ENCODE measurements at places on chromosomes 5 and 9.

- DNase-seq, result no peak
Measured at GRCh38 chr5:76525956-76526355, 97.2 kb downstream of the F2RL2 start.

DNA sequence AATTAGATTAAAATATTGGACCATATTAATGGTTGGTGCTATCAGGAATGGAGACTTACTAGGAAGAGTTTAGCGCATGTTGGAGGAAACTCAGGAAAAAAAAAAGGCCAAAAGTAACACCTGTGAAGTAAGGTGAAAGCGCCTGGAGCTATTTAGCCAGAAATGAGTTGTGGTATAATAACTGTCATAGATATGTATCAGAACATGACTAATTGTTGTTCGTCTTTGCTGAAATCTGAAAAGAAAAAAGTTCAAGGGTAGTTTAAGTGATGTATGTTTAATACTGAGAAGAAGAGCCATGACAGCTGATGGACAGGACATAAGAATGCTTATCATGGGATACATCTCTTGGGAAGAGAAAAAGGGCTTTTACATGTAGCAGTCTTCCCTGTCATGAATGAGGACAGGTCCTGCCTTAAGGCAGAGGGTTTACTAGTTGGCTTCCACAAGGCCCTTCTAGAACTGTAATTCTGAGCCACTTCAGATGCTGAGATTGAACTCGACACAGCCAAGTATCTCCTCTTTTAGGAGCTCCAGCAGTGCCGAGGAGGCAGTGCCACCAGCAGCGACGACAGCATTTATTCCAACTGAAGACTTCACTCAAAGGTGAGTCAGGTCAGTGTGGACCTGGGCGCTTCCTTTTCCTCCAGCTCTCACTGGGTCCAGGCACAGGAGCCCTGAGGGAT lies 940 bp upstream of the CAMK4 start:
- DNase-seq, result no peak

DNA sequence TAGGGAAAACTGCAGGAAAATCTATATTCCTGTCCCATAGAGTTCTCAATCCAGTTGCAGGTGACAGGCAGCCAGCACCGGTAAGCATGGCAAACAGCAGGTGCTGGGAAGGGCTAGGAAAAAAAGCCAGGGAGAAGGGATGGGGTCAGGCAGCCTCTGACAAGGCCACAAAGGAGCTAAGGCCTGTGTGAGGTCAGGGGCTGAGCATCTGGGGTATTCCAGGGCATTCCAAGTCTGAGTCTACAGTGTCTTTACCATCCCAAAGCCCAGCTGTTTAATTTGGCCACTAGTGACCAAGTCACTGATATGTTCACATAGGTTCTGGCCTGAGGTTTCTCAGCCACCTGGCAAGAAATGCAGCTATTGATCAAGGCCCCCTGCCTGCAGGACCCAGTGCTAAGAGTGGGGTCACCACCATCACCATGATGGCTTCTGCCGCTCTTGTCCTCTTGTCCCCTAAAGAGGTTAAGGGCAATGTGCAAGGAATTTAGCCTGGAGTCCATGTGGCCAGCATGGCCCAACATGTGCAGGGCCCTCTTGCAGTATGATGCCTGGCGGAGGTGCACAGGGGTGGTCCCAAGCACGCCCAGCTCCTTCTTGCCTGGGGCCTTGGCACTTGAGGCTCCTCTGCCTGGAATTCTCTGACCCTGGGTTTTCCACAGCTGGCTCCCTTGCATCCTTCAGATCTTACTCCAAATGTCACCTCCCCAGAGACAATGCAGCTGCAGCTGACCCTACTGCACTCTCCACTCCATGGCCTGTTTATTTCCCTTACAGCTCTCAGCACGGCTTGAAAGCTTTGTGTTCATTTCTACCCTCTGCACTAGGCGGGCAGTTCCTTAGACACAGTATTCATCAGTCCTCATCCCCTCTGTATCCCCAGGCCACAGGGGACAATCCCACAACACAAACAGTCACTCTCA lies 213.1 kb downstream of the MSX2 start:
- no peak for DNase-seq

DNA sequence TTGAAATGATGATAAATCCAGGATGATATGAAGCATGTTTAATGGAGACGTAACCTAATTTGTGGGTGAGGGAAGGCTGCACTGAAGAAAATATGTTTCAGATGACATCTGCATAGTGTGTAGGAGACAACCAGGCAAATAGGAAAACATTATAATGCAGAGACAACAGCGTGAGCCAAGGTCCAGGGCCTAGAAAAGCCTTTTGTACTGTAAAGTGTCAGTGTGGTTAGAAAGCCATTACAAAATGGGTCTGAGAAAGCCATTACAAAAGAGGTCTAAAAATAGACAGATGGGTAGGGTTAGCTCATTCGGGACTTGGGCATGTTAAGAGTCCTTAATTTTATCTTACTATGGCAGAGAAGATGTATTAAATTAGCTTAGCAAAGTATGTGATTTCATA lies 14.9 kb upstream of the GABRG2 start:
- DNase-seq, result no peak

DNA sequence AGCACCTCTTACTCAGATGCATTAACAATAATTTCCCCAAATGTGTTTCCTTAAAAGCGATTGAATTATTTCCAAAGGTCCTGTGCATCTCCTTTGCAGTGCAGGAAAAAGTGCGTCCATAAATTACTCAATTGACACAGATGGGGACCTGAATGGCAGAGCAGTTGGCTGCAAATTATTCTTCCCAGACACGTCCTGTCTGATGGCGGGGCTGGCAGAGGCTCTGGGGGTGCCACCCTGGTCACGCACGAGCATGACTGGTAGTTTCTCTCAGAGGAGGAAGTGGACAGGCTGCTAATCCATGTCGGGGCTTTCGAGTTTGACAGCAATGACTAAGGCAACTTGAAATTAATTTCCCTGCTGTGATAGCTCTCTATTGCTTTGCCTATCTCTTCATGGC lies 264.8 kb upstream of the BRINP1 start:
- DNase-seq, result no peak

DNA sequence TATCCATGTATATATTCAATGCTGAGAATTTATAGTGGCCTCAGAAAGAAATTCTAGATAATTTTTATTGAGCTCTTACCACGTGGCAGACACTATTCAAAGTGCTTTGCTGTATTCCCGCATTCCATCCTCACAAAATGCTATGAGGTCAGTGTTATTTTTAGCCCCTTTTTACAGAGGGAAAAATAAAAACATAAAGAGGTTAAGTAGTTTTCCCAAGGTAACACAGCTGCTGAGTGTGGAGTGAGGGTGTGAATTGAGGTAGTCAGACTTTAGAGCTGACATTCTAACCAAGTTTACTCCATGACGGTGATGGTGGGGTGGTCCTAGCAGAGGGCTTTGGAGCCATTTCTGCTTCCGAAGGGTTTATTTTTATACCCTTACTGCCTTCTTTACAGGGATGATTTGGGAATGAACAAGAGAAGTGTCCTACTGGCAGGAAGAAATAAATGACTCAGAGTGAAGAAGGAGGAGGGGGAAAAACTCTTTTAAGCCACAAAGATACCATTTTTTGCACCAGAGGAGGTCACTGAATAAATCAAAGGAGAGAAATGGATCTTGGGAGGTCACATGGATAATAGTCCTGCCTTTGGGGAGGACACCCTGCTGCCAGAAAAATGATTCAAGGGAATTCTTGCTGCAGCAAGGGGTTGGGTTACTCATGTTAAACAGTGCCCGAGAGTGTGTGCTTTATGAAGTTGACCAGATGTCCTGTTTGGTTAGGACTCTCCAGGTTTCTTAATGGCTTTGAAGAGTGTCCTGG lies 76.1 kb downstream of the HMHB1 start:
- peak; percentile 82 for DNase-seq

- DNase-seq, result peak; percentile 19
Measured at GRCh38 chr9:79489261-79490000, 82.3 kb upstream of the TLE4 start.

DNA sequence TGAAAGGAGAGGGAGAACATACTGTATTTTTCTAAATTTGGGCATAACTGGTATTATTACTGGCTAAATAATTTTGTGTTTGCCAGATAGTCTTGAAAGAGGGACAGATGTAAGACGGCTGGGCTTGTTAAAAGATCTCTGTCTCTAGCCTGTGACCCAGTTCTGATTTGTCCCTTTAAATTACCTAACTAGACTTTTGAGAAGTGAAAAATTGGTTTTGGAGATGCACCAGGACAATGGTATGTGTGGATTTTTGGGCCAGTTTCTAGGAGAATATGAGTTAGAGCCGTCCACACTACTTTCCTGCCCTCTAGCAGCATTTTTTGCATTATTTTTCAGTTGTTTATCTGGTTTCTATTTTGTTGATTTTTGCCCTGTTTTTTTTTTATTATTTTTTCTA lies 33.5 kb downstream of the LNPEP start:
- no peak for DNase-seq

GRCh38 chr9:133406480-133407307 lies 11.1 kb downstream of the REXO4 start:
- peak; percentile 65 for DNase-seq

GRCh38 chr9:131977109-131977838 lies 102.4 kb downstream of the MED27 start:
- no peak for DNase-seq

GRCh38 chr5:98880598-98880997 lies 48.2 kb downstream of the CHD1 start:
- DNase-seq, result peak; percentile 7

DNA sequence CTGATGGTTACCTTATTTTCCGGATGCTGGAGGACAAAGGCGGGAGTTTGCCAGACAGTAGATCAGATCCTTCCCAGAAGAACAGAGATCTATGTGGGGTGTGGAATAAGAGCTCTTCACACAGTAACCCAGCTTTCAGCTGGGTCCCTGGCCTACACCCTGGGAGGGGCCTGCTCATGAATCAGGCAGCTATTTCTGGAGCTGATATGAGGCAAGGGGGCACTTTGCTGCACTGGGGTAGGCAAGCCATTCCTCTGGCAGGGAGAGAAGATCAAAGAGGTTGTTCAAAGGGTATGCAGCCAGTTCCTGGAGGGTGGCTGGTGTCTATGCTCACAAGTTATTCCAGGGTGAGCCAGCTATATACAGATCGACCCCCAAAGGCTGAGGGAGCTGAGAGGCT lies 48.6 kb downstream of the CYSTM1 start:
- DNase-seq, result no peak

- no peak for DNase-seq
Measured at GRCh38 chr9:76707510-76707909, 56.7 kb upstream of the PCA3 start.

GRCh38 chr5:40277161-40277906 lies 402.4 kb upstream of the PTGER4 start:
- no peak for DNase-seq

DNA sequence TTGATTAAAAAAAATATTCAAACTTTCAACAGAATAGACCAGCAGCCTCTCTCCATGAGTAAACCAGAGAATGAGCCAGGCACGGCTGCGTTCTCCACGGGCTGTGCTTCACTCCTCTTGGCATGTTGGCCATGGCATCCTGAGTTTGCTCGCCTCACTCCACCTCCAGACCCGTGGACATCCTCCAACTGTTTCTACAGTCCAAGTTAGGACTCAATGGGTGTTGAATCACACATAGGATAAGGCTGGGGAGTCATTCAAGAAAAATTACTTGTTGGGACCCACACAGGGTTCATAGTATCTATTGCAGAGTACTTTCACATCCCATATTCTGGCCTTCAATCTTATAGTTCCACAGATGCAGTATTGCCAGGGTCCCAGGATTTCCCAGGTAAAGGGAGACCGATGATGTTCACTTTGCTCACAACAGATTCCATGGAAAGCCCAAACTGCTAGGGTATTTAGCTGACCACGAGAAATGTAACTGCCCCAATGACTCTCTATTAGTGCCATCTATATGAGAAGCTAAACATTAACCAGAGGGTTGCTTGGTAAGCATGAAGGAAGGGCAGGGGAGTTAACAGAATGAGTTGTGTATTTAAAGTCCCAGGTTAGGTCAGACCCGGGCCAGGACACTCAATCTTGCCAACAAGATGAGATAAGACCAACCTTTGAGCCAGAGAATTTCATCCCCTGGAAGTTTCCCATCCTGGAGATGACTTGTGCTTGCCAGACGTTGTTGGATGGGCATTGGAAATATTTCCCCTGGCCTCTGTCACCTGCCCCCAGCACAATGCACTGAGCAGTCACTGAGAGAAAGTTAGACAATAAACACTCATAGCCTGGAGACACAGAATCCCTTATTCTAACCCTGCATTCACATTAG lies 19.7 kb upstream of the GDA start:
- no peak for DNase-seq

- DNase-seq, result peak; percentile 52
Measured at GRCh38 chr9:105191508-105192121, 52.8 kb upstream of the SLC44A1 start.

DNA sequence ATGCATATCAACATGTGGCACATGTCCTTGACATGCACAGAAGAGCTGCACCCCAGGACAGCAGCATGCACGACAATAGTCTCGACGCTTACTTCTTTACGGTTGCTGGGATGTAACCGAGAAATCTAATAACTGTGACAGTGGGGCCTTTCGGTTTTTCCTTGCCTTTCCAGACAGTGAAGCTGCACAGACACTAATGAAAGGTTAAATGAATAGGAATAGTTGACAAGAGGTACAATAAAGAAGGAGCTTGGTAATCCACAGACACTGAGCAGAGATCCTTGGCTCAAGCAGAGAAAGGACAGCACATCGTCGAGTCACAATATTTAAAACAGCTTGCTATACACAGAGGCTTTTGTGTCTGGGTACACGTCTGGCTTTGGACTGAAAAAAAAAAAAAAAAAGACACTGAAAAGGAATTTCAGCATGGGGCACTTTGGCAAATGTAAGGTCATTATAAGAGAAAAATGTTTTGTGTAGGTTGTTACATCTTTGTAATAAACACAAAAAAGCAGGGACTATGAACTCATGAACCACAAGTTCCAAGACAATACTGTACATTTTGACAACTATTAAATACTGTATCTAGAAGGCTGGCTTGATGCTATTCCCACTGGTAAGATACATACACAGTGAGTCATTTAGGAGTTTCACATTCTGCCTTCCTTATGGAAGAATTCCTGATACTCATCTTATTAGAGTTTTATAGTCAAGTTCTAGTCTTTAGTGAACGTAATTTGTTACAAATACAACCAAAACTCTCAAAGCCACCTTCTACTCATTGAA lies 5.6 kb downstream of the BNC2 start:
- peak; percentile 63 for DNase-seq

All from amniotic epithelial cell (primary cell).